K562 (cell line): ENCODE measurements at places on chromosomes 2 and 18. TPM values are rescaled to one million over a fixed set of nuclear protein-coding genes. Genes with fewer than 3 reads are reported as not detected.

GRCh38 chr2:106876699-106877098 is 9.3 kb downstream of the ST6GAL2 start:
- no peak for DNase-seq

DNA sequence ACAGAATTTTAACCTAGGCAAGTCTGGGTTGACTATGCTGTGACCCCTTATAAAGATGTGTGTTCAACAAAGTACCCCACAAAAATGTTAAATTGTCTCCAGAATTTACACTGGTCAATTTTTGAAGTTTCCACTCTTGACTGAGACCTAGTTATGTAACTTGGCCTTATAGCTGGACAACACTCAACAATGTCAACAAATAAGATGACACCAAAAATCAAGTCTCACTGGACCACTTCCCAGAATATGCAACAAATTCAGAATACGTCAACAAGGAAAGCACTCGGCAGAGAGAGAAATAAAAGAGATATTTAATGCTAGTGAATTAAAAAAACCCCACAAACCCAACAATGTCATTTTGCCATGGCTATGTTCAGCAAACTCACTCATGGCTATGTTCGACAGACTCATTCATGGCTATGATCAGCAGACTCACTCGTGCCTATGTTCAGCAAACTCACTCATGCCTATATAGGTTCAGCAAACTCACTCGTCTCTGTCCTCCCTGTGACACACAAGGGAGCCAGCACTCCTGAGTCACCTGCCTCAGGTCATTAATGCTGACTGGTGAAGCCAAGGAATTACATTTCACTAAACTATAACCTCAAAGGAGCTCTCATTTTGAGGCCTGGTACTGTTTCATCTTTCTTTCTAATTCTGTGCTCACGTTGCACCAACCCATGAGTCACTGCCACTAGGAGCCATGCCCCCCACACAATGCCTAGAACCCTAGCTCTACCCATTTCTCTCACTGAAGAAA is 72.7 kb downstream of the PTPN2 start:
- DNase-seq, result no peak

DNA sequence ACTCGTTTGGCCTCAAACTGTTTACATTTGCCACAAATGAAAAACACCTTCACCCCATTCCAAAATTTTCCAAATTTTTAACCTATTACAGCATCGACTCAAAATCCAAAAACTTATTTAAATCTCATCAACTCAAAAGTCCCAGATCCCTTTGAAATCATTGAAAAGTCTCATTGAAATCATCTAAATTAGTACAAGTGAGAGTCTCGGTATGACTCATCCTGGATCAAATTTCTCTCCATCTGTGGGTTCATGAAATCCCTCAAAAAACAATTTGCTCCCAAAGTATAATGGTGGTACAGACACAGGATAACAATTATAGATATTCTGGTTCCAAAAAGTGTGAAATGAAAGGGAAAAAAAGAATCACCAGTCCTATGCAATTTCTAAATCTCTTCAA is 65.1 kb downstream of the LRP1B start:
- DNase-seq, result no peak

GRCh38 chr18:8809514-8809913 is 104.2 kb downstream of the MTCL1 start:
- no peak for DNase-seq

GRCh38 chr2:142714600-142714999 is 162.9 kb upstream of the KYNU start:
- DNase-seq, result no peak

UCN gene
- 2.2 and 2.6 TPM in 2 replicates for total RNA-seq
